BE2C (cell line): ENCODE measurements at places on chromosomes 7 and 10.

DNA sequence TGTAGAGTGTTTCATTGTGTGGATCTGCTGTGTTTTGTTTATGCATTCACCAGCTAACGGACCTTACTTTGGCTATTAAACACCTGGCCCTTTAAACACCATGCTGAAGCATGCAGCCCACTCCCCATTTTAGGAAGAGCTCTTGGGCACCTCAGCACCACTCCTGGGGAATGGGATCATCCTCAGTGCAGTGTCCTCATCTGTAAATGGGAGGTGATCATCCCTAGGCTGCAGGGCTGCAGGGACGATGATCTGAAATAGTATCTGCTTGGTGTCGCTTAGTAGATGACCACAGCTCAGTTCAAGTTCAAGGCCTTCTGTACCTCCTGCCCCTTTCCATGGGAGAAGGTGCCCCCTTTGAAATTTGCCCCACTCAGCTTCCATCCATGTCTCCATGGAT lies 229.9 kb downstream of the TCF7L2 start:
- no peak for DNase-seq

DNA sequence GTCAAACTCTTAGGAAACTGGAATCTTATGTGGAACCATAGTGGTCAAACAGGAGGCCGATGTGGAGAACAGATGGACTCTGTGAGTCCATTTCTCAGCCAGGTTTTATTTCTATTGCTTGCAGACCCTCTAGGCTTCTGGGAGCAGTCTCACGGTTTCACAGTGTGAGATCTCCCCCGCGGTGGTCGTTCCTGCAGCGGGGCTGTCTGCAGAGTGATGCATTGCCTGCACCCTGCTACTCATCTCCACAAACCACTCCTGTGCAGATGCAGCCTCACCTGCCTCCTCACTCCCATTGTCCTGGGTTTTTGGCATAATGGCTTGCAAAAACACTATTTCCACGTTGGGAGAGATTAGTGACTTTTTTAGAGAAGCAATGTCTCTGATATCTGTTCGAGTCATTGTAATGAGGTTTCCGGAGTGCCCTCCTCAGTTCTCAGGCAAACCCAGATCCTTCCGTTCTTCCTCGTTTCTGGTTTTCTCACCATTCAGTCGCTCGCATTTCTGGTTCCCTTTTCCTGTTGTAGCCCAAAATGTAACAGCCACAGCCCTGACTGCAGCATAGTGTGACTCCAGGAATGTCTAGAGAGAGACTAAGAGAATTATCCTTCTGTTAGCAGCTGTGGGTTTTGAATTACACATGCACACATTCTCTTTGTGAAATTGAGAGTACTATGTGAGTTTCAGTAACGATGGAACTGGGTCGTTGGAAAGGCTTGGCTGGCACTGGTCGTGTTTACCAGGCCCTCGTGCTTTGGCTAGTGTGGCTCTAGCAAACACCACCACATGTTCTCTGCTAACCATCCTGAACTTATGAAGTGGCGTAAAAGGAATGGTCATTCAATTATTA lies 30.2 kb downstream of the ACADSB start:
- no peak for DNase-seq

DNA sequence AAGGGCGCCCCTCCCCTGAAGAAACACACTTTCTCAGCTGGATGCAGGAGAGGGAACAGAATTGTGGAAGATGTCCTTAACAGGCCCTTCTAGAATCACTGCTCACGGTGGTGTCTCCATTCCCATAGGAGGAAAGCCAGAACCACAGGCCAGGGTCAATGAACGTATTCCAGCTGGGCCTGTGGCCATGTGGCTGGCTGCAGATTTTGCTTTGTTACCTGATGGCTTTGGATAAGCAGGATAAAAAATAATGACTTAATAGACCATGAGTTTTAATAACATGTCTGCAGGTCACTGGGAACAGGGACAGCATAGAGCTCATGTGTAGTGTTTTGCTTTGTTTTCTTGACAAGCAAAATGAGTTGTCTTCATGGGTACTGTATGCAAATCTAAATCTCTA lies 210.3 kb downstream of the TRIL start:
- DNase-seq: peak; percentile 43

- DNase-seq: no peak
Measured at GRCh38 chr10:129465796-129466702, 992 bp upstream of the MGMT start.

- DNase-seq: no peak
Measured at GRCh38 chr10:51297438-51297837, 223.2 kb downstream of the PRKG1 start.

DNA sequence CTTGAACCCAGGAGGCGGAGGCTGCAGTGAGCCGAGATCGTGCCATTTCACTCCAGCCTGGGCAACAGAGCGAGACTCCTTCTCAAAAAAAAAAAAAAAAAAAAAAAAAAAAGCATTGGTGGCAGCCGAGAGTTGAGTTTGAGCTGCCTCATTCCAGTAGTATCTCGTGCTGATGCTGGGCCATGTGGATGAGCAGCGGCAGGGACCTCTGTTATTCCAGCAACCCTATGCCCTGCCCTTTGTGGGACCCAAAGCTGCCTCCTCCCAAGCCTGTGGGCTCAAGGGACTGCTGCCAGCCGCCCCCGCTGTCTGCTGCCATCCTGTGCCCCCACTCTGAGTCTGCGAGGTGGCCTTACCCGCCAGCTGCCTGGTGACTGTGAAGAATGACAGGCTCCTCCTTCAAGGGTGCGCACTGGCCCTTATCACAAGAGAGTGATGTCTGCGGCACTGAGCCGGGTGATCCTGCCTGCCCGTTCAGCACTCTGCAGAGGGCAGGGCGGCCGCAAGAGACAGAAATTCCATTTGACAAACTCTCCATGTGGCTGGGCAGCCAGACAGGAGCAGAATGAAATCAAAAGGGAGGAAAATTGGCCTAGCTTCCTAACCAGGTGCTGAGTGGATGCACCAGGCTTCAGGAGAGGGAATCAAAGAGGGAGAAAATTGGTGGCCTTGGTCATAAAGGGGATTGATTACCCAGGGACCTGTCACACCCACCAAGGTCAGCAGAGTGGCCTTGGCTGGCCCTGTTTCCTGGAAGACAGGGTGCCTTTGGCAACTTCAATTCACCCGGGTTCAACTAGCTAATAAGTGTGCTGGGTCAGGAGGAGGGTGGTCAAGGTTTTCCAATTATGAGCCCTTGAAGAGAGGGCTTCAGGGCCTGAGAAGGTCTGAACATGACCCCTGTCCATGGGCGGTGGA lies 65.3 kb upstream of the ZMIZ1 start:
- DNase-seq: peak; percentile 62

- peak; percentile 94 for DNase-seq
Measured at GRCh38 chr10:73495226-73495883, 469 bp downstream of the PPP3CB start.

- no peak for DNase-seq
Measured at GRCh38 chr10:63214571-63214970, 81.4 kb downstream of the NRBF2 start.

- DNase-seq: no peak
Measured at GRCh38 chr10:124546957-124547646, 85.5 kb downstream of the LHPP start.

DNA sequence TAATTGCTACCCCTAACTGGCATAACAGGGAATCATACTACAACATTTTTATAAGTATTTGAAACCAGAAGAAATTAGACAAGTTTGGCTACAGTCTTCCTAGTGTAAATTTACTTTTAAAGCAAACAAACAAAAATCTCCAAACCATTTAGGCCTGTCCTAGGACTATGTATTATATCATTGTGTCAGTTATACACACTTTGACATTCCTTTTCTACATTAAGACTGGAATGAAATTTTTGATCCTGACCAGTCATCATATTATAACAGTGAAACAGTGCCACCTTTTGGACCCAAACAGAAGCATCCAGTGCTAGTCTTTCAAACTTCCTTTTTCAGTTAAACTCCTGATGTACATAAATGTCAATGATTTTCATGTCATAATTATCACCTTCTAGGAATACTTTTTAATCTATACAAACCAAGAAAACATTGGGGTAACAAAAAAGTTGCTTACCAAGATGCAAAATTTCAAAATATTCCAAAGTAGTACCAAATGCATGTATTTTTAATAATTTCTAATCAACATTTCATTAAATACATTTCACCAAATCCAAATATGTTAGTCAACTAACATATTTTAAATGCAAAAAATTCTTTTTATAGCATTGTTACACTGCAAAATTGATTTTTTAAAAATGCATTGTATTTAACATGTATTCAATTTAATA lies 75.7 kb downstream of the IMMP2L start:
- peak; percentile 31 for DNase-seq

DNA sequence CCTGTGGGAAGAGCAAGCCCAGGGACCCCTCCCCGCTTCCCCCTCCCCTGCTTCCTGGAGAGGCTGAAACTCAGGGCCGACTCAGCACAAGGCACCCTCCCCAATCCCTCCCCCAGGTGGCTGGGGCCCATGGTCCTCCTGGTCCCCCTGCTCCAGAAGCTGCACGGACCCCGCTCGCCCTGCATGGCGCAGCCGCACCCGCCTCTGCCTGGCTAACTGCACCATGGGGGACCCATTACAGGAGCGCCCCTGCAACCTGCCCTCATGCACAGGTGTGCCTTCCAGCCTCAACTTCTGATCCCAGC lies 19.7 kb upstream of the ZNF862 start:
- no peak for DNase-seq

DNA sequence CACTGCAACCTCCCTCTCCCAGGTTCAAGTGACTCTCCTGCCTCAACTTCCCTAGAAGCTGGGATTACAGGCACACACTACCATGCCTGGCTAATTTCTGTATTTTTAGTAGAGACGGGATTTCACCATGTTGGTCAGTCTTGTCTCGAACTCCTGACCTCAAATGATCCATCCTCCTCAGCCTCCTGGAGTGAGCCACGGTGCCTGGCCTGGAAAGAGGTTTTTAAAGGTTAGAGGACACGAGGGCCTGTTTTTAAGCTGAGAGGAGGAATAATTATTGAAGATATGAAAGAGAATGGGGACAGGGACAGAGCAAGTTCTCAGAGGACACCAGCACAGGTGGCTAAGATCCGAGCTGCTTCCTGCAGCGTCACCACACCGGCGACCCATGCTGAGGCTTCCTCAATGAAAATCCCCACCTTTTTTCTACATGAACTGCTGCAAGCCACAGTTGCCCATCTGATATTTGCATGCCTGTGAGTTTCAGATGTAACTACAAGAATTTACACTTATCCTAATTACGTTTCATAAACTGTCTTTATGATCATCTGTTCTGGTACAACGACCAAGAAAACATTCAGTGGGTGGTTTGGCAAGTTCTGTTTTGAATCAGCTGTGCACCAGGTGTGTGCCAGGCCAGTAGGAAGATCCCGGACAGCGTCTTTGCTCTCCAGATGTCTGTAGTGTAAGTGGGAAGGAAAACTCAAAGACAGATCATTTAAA lies 76.0 kb downstream of the HIP1 start:
- no peak for DNase-seq

GRCh38 chr10:132713421-132714095 lies 72.4 kb downstream of the NKX6-2 start:
- DNase-seq: peak; percentile 6

GRCh38 chr7:40658729-40659128 lies 523.9 kb downstream of the SUGCT start:
- DNase-seq: no peak

GRCh38 chr7:84100866-84101265 lies 93.7 kb downstream of the SEMA3A start:
- no peak for DNase-seq

DNA sequence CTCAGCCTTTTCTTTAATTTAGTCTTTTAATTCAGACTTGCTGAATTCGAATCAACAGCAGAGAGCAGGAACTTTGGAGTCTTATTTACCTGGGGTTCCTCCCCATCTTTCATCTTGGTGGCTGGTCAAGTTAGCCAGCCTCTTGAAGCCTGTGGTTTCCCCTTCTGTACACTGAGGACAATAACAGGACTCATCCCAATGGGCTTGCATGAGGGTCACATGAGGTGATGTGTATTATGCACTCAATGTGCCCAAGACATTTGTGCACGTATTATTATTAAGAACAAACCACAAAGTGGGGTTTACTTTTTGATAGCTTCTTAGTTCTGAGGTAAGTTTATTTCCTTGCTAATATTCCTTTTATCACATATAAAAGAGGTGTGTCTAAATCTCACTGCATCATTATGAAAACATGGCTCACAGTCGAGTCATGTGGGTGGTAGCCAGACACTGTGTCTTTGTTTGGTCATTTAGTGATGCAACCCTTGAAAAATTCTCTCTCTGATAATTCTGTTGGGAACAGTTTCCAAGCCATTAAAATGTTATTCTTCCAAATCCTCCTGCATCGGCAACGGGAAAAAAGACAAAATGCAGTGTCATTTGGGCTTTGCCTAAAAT lies 86.5 kb upstream of the GRB10 start:
- DNase-seq: no peak

- DNase-seq: no peak
Measured at GRCh38 chr7:20302891-20303290, 27.8 kb upstream of the ITGB8 start.

DNA sequence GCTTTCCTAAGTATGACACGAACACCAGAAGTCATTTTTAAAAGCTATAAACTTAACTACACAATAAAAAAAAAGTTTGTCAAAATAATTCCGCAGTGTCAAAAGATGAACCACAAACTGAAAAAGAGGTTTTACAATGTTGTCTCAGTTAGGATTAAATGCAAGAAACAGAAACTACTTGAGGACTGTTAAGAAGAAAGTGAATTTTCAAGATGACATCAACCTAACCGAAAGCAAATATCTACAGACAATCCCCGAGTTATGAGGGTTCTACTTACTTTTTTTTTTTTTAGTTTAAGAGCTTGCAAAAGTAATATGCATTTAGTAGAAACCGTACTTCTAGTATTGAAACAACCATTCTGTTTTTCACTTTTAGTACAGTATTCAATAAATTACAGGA lies 62.3 kb downstream of the TFPI2 start:
- DNase-seq: no peak

GRCh38 chr7:7122701-7123281 lies 59.6 kb upstream of the C1GALT1 start:
- DNase-seq: no peak

GRCh38 chr7:20539201-20539600 lies 76.3 kb upstream of the ABCB5 start:
- DNase-seq: no peak

DNA sequence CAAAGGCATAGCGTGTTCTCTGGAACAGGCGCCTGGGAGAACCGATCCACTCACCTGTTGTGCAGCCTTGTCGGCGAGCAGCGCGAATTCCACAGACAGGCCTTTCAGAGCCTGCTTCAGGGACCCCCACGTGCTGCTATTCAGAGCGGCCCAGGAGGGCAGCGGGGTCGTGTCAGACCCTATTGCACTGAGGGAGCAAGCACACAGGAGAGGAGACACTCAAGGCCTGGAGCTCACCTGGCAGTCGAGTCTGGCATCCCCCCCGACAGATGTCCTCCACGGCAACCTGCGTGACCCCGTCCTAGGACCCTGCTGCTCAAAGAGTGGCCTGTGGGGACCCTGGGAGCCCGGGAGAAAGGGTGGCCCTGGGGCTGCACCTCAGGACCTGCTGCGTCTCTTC lies 21.1 kb downstream of the NUDT1 start:
- no peak for DNase-seq

GRCh38 chr10:87678302-87678701 lies 18.6 kb downstream of the PAPSS2 start:
- no peak for DNase-seq
